ENCODE measurements at places on chromosomes 4 and X.

GRCh38 chrX:12804655-12805054 lies 13.4 kb downstream of the PRPS2 start:
- no peak for DNase-seq

- no peak for DNase-seq
Measured at GRCh38 chrX:115952417-115953092, 218.0 kb upstream of the AGTR2 start.

- DNase-seq, result no peak
Measured at GRCh38 chrX:130170752-130171445, 863 bp upstream of the RAB33A start.

GRCh38 chr4:16110661-16111290 lies 27.0 kb upstream of the PROM1 start:
- no peak for DNase-seq

GRCh38 chr4:35604724-35605123 lies 639.6 kb downstream of the ARAP2 start:
- DNase-seq, result no peak

GRCh38 chr4:1872870-1873269 lies 1.7 kb downstream of the NSD2 start:
- DNase-seq, result no peak

DNA sequence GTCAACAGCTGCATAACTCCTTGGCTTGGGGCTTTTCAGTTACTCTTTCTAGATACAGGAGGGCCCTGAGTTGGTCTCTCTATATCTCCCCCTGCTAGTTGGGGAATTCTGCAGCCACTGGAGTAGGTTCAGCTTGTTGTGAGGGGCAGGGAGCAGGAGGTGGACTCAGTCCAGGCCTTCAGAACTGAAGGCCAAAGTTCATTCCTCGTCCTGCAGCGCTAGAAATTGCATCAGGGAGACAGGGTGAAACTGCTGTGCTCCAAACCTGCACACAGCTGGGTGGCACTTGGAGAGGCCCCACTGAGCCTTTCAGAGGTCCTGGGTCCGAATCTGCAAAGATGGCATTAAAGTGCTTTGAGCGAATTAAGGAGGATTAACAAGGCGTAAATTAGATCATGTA lies 24.9 kb upstream of the TRIM60 start:
- DNase-seq, result no peak

DNA sequence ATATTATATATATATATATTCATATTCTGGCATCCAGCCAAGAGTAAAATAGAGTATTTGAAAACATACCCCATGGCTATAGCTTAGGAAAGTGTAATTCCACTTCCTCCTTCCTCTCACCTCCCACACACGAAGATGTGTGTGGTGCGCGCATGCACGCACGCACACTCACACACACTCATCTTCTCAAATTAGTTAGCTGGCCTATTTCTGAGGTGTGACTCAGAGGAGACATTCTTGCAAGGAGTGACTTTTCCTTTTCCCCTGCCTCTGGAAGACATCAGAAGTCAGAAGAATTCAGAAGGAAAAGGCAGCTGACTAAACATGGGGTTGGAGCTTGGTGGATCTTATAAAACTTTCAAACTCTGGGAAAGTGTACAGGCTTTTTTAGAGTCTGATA lies 8.8 kb downstream of the ENPEP start:
- no peak for DNase-seq

DNA sequence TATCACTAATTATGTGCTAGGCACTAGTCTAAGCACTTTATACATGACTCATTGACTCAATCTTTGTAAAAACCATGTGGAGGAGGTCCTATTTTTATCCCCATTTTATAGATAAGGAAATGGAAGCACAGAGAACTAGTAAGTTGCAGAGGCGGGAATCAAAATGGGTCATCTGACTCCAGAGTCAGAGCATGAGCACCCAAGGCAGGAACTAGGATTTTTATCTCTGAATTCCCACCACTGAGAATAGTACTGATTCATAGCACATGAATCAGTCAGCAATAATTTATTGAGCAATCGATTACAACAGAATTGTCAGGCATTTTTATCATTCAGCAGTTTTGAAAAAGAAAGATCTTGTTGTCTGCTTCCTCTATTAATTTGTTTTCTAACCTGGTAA lies 19.3 kb downstream of the SCARB2 start:
- DNase-seq, result no peak

DNA sequence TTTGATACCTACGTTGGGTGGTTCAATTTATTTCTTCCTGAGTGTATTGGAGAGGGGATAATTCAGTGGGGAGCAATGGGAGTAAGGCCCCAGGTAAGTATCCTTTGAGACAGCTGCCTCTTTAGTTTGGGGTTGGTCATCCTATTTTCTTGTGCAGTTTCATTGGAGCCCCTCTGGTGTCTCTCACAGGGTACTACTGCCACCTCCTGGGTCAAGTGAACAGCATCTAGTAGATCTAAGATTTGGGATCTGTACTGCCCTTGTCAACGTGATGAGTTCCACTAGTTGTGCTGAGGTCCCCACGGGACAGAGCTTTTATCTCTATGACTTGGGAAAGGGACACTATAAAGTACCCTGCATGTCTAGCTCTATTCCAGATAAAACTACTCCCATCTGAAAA lies 80.6 kb downstream of the PBDC1 start:
- no peak for DNase-seq

- no peak for DNase-seq
Measured at GRCh38 chr4:6727943-6728250, 11.9 kb downstream of the BLOC1S4 start.

GRCh38 chrX:119669424-119670037 lies 23.4 kb downstream of the SEPTIN6 start:
- no peak for DNase-seq

DNA sequence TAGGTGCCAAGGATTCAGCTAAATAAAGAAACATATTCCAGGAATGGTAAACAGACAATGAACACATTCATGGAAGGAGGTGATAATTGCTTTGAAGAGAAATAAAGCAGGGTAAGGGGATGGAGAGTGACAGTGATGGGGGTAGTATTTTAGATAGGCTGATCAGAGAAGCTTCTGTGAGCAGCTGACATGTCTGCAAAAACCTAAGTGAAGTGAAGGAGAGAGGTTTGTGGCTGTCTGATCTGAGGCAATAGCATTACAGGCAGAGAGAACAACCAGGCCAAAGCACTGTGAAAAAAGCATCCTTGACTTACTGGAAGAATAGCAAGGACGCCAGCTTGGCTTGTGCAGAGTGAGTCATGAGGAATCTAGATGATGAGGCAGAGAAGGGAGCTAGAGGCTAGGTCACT lies 271.9 kb upstream of the GATB start:
- DNase-seq, result no peak

DNA sequence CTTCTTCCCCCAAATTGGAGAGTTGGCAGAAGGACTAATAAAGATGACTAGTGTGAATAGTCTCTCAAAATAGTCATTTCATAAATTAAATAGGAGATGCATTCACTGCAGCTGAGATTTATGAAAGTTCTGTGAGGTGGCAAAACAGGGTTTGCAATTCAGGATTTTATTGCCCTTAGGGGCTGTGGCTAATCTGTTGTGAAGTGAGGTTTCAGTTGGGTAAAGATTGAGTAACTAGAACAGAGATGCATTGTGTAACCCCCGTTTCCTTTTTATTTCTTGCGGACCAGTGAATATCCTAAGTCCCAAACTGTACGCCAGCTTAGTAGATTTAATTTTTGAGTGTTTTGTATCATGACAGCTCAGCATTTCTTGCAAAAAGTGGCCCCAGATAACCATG lies 16.2 kb upstream of the SCRG1 start:
- no peak for DNase-seq

DNA sequence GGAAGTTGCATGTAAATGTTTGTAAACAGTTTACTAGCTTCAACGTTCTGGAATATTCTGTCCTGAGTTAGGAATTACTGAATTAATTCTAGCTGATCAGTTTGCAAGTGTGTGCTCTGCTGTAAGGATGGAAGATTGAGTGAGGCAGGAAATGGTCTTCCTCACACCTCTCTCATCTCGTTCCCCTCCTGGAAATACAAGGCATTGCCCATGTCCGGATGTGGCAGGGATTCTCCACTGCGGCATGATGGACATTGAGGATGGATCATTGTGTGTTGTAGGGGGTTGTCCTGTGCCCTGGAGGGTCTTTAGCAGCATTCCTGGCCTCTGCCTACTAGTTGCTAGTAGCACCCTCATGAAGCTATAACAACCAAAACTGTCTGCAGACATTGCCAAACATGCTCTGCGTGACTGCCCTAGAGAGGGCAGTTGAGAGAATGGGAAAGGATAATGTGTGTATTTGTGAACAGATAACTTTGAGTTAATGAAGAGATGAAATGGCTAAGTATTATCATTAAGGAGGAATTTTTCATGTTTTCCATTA lies 12.6 kb downstream of the CA5B start:
- DNase-seq, result no peak

DNA sequence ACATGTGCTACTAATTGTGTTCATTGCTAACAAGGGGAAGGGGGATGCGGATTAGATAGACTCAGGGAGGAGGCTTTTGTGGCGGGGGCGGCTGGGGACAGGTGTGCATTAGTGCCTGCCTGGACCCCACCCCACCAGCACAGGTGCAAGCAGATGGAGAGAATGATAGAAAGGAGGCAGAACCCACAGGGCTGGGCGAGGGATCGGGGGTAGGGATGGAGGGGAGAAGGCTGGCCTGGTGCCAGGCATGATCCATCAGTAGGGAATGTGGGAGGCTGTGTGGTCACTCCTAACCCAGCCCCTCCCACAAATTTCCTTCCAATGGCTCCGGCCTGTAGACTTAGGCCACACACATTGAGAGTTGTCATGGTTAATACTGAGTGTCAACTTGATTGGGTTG lies 30.5 kb upstream of the CRMP1 start:
- peak; percentile 59 for DNase-seq

GRCh38 chrX:118545510-118545909 lies 49.9 kb downstream of the DOCK11 start:
- no peak for DNase-seq

GRCh38 chr4:168045354-168045753 lies 47.0 kb upstream of the ANXA10 start:
- no peak for DNase-seq

GRCh38 chr4:60611762-60612496 lies 588.2 kb upstream of the ADGRL3 start:
- no peak for DNase-seq

DNA sequence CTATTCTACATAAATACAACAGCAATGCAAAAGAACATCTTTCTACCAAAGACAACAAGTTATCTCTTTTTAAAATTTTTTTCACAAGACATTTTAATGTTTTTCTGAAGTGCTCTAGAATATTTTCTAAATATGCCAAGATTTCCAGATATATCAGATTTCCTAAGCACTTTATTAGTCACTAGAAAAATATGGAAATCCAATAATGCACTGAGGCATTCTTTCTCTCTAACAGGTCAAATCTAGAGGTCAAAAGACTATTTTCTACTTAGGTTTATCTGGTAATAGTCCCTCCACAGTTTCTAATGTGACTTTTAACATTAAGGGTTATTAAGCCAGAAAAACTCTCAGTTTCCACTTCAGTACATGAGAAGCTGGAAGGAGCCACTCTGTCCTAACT lies 1041.2 kb upstream of the INTU start:
- no peak for DNase-seq

- no peak for DNase-seq
Measured at GRCh38 chrX:51825436-51825835, 68.0 kb upstream of the MAGED1 start.

GRCh38 chr4:101801958-101802357 lies 11.4 kb downstream of the BANK1 start:
- no peak for DNase-seq

DNA sequence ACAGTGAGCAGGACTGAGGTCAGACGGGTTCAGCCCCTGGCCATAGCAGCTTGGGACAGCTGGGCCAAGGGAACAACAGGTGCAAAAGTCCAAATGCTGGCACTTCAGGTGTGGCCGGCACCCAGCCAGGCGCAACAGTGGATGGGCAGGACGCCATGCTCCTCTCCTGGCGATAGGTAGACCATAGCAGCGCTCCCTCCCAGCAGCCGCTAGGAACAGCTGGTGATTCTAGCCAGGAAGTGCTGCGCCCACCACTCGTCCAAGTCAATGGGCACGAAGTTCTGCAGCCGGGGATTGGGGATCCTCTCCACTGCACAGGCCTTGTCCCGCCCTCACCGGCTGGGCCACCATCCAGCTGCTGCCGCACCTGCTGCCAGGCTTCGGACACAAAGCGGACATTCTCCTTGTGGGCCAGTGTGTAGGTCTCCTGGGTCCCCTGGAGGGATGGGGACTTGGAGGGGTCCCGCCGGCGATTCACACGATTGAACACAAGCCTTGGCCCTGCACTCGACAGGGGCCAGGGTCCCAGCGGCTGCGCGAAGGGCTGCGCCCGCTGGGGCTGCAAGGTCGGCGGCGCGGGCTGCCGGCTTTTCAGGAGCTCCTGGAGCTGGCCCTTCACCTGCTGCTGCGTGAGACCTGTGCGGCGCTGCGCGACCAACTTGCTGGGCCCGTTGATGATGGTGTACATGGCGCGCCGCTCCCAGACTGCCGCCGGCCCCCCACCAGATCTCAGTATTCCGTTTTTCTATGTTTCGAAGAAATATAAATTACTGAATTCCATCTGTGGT lies 227.5 kb upstream of the STK26 start:
- no peak for DNase-seq

DNA sequence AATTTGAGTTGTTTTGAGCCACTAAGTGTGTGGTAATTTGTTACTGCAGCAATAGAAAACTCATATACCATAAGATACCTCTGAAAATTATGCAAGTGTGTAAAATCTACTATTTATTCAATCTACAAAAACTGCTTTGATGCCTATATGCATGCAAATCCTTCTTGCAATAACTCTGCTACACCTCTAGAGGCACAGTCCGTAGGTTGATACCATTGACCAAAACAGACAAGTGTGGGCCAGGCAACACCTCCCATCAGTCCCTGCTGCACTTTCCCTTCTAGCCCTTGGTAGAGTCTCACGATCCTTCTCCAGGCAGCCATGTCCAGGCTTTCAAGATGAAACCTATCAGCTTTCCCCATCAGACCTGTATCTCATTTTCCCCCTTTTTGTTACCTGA lies 48.8 kb upstream of the FAM9A start:
- no peak for DNase-seq

- DNase-seq, result no peak
Measured at GRCh38 chr4:3753726-3754412, 12.3 kb upstream of the ADRA2C start.

- no peak for DNase-seq
Measured at GRCh38 chr4:37535872-37536271, 150.3 kb downstream of the RELL1 start.

DNA sequence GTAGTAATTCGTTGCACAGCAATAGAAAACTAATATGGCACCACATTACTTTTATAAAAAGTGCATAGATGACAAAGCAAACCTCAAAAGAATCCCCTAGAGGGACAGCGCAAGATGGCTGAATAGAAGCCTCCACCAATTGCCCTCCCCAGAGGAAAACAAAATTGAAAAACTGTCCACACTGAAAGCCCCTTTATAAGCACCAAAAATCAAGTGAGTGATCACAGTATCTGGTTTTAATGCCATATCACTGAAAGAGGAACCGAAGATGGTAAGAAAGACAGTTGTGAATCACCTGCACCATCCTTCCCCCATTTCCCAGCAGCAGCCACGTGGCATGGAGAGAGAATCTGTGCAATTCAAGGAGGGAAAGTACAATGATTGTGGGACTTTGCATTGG lies 522.2 kb downstream of the GLUD2 start:
- DNase-seq, result no peak

Data from left forelimb (tissue), 1 donor.